Activated CD4-positive, alpha-beta T cell treated with anti-CD3 and anti-CD28 coated beads, Interleukin-2, amount 50 U/mL, for 48 hours (primary cell): ENCODE measurements at places on chromosomes 3 and 15.

GRCh38 chr3:64681827-64682226, 6.0 kb downstream of the ADAMTS9 start:
- no peak for DNase-seq

GRCh38 chr3:141067206-141067974, 16.2 kb downstream of the SPSB4 start:
- no peak for DNase-seq

- DNase-seq: no peak
Observed at GRCh38 chr3:127255516-127255915, 32.3 kb downstream of the PRR20G start.

- no peak for DNase-seq
Observed at GRCh38 chr3:49519296-49519695, 35.0 kb upstream of the BSN start.

DNA sequence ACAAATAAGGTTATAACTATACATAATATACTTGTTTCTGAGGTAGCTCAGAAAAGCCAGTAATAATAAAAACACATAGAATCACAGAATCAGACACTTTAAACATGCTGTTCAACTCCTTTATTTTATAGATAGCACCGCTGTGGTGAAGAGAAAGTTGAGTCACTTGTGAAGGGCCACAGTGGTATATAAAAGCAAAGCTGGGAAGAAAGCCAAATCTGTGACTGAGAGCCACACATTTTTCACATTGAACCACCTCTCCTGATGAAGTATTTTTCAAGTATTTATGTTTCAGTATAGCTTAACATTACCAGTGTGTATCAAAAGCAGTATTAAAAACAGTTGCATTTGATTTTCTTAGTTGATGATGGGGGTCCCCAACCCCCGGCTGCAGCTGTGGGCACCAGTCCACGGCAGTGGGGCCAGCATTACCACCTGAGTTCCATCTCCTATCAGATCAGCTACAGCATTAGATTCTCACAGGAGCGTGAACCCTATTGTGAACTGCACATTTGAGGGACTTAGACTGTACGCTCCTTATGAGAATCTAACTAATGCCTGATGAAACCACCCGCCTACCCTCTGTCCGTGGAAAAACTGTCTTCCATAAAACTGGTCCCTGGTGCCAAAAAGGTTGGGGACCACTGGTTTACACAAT, 46.2 kb downstream of the TBL1XR1 start:
- no peak for DNase-seq

GRCh38 chr3:146912241-146913015, 307.3 kb upstream of the PLSCR5 start:
- no peak for DNase-seq

DNA sequence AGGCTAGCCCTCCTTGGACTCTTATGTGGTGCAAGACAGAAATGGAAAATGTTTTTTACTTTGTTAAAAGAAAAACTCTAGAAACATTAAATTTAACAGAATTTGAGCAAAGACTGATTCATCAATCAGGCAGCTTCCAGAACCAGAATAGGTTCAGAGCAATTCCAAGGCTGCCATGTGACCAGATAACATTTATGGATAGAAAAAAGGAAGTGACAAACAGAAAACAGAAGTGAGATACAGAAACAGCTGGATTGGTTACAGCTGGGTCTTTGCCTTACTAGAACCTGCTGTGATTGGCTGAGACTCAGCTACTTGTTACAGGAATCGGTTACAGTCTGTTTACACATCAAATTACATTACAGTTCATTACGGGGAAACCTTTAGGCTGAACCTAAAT, 22.5 kb upstream of the OTOL1 start:
- DNase-seq: no peak

DNA sequence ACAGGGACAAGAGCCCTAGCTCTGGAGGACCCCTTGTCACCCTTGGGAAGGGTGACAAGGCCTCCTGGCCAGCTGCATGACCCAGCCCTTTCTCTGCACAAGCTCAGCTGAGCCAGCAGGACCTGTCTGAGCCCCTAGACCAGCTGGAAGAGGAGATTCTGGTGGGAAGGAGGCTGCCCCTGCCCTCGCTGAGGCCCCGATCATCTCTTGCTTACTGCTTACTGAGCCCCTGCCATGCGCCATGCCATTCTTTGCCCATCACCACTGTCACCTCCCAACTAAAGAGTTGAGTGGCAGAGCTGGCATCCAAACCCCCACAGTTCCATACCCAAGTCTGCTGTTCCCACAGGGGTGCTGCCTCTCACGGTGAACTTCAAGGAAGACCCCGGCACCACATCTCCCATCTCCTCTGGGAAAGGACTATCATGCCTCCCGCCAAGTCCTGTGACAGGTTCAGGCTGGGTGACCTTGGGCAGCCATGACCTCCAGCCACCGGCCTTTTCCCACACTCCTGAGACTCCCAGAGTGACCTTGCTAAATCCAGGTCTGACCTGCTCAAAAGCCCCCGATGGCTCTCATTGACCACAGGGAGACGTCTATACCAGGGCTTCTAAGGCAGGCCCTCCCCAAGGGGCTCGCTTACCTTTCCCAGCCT, 34.0 kb downstream of the ACSBG1 start:
- DNase-seq: no peak

- no peak for DNase-seq
Observed at GRCh38 chr3:131995891-131996290, 38.9 kb downstream of the CPNE4 start.

DNA sequence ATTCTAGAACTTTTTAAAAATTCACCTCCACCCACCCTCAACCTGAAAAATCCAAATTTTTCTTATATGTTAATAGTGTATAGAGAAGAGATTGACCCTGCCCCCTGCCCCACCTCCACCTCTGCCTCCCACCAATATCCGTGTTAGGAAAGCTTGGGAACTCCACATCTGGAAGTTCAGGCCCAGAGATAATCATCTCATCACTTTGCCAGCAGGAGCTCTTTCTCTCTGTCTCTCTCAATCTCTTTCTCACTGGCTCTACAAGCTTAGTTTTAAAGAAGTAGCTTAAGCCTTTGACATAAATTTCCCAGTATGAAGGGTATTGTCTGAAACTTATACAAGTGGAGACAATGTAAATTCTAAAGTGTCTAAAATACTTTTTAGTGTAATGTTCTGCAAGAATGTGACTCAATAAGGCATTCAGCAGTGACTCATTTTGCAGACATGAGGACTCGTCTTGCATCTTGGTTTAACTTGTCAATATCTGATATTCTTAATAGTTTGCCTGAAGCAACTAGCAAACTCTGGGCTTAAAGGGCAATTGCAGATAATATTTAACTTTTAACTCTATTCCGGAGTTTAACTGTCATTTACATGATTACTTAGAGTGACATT, 299.8 kb upstream of the EPHA3 start:
- no peak for DNase-seq

GRCh38 chr15:71153823-71154524, 38.7 kb downstream of the THSD4 start:
- DNase-seq: no peak

DNA sequence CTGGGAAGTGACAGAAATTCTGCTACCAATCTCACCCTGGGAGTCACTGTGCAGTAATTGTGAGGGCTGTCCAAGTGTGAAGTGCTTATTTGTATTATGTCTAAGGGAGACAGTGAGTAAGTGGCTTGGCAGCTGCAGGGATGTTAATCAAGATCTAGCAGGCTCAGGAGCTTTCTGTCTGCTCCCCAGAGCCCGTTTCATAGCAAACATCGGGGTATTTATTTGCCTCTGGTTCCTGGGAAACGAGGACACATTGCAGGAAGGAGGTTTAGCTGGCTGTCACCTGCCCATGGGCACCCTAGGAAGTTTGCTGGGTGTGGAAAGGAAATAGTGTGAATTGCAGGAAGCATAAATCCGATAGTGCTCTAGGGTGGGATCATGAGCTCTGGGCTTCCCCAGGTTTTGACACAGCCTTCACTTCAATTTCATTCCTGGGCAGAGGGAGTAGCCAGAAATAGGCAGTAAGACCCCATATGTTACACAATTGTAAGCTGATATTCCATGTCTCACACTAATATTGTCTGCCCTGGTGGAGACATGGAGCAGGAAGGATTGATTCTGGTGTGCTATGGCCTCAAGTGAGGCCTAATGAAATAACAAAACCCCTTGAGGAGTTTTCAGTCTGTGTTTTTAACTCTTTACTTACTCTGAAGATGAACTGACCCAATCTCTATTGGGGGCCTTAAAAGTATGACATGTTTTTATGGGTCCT, 74.1 kb upstream of the MITF start:
- no peak for DNase-seq

- no peak for DNase-seq
Observed at GRCh38 chr3:148861277-148861869, 3.7 kb upstream of the CPA3 start.

- no peak for DNase-seq
Observed at GRCh38 chr3:58620421-58620820, 43.2 kb upstream of the FAM107A start.

DNA sequence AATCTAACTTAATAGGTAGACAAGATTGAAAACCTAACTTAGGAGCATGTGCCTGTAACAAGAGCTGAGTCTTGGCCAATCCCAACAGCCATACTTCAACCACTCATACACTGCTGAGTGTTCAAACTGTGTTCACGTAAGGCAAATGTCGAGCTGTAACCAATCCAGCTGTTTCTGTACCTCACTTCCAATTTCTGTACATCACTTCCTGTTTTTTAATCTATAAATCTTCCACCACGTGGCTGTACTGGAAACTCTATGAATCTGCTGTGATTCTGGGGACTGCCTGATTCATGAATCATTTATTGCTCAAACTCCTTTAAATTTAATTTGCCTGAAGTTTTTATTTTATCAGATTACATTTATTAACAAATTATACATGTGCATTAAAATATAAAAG, 44.6 kb upstream of the NEDD4 start:
- DNase-seq: no peak

- no peak for DNase-seq
Observed at GRCh38 chr3:171444001-171444690, 16.1 kb downstream of the TNIK start.

GRCh38 chr15:40952301-40952900, 870 bp upstream of the CHAC1 start:
- DNase-seq: no peak
